ENCODE measurements at places on chromosomes 6 and 20. TPM values are rescaled to one million over a fixed set of nuclear protein-coding genes. Genes with fewer than 3 reads are reported as not detected.

- peak; percentile 83 for DNase-seq
- no peak overlapping the region for H3K27ac ChIP-seq
- H3K36me3 ChIP-seq = no peaks in the 10 kb centered on the region
Measured at GRCh38 chr20:60000271-60001042, 42.2 kb downstream of the CDH26 start.

DNA sequence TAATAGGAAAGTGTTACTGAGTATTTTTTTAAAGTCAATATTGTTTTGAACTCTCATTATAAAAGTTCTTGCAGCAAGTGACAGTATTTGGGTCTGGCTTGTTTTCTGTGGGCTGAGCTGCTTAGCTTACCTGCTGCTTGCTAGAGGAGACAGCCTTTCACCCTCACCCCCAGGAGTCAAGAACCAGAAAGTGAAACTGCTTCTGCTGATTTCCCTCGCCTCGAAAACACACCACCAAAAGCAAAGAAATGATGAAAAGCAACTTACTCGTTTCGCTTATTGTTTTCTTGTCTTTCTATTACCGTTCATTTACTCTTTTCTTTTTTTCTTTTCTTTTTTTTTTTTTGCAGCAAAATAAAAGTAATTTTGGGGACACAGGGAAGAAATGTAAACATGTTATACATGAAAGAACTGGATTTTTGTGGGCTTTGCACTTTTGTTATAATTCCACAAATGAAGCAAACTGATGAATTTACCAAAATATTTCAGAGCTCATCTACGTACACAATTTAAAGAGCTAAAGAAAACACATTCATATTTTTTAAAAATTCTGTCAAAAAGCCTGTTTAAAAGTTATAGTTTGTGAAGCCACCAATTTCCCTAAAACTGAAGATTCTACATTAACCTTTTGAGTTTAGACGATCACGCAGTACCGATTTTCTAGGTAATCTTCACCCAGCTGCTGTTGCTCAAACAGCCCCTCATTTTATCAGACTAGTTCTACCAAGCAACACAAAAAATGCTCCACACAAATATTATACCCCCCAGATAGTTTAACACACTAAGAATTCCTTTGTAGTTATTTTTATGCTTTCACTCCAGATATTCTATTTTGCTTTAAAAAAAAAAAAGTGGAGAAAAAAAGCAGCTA is 1.7 kb downstream of the SCML4 start:
- no peaks in the 10 kb centered on the region for H3K27me3 ChIP-seq
- no peaks in the 10 kb centered on the region for H3K36me3 ChIP-seq
- H3K27ac ChIP-seq = no peak overlapping the region
- no peaks in the 10 kb centered on the region for H3K4me1 ChIP-seq
- H3K4me3 ChIP-seq = no peak overlapping the region

GRCh38 chr6:140193269-140193668 is 818.8 kb upstream of the CITED2 start:
- H3K36me3 ChIP-seq = no peaks in the 10 kb centered on the region
- H3K4me1 ChIP-seq = no peaks in the 10 kb centered on the region
- no peak for DNase-seq
- no peaks in the 10 kb centered on the region for H3K27me3 ChIP-seq
- H3K4me3 ChIP-seq = no peak overlapping the region
- no peak overlapping the region for H3K27ac ChIP-seq

DNA sequence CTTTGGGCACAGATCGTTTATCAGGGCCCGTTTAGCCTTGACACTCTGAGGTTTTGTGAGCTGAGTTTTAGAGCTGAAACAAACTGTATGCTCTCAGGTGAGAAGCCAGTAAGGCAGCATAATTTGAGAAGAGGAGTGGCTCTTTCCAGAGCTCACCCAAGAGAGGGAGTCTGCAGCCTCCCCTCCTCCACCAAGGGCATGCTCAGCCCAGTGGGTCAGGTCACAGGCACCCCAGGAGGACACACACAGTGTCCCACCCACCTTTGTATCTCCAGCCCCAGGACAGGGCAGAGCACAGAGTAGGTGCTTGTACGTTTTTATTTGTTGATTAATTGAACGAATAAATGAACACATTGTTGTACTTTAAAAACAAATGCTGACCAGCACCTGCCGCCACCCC is 3.4 kb downstream of the TSPO2 start:
- H3K4me3 ChIP-seq = no peak overlapping the region
- no peaks in the 10 kb centered on the region for H3K27me3 ChIP-seq
- no peaks in the 10 kb centered on the region for H3K36me3 ChIP-seq
- no peak for DNase-seq

DNA sequence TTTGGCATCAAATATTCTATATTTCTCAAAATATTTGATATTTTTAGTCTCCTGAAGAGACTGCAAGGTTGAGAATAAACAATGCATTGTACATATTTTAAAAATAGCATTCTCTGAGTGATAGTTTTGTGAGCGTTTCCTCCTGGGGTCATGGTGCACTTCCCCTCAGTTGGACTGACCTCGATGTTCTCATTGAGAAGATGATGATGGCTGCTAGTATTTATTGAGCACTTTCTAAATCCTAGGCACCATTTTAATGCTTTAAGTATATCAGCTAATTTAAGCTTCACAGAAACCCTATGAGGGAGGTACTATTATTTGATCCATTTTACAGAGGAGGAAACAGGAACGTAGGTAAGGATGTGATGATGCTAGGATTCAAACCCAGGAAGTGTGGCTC is 18.2 kb downstream of the DSE start:
- H3K4me1 ChIP-seq = no peaks in the 10 kb centered on the region
- H3K36me3 ChIP-seq = no peaks in the 10 kb centered on the region
- H3K27me3 ChIP-seq = no peaks in the 10 kb centered on the region
- no peak for DNase-seq
- no peak overlapping the region for H3K4me3 ChIP-seq

DNA sequence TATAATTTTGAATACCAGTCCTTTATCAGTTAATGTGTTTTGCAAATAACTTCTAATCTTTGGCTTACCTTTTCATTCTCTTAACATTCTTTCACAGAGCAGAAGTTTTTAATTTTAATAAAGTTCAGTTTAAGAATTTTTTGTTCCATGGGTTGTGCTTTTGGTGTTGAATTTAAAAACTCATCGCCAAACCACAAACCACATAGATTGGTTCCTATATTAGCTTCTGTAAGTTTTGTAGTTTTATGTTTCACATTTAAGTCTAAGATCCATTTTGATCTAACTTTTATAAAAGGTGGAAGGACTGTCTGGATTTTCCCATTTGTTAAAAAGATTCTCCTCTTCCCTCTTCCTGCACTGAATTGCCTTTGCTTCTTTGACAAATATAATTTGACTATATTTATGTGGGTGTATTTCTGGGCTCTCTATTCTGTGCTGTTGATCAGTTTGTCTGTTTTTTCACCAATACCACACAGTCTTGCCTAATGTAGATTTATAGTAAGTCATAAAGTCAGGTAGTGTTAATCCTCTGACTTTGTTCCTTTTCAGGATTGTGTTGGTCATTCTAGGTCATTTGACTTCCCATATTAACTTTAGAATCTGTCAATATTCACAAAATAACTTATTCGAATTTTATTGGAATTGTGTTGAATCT is 17.5 kb upstream of the SDCBP2 start:
- no peak overlapping the region for H3K4me3 ChIP-seq
- no peak overlapping the region for H3K27ac ChIP-seq
- no peaks in the 10 kb centered on the region for H3K27me3 ChIP-seq
- no peaks in the 10 kb centered on the region for H3K36me3 ChIP-seq
- H3K4me1 ChIP-seq = no peaks in the 10 kb centered on the region

DNA sequence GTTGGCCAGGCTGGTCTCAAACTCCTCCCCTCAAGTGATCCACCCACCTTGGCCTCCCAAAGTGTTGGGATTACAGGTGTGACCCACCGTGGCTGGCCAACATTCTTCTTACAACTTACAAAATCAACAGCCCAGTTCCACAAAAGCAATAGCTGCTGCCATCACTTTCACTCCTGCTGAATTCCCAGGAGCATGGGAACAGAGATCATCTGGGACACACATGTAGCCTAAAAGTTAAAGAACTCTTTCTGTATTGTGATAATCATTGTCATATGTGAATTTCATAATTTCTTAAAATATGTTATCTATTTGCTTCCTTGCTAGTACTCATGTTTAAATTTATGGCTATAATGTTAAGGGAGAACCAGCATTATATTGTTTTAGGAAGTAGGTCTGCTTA is 51.7 kb downstream of the NCOA6 start:
- no peak for DNase-seq
- H3K36me3 ChIP-seq = peaks cover 2% of the 10 kb centered on the region
- no peaks in the 10 kb centered on the region for H3K27me3 ChIP-seq

DNA sequence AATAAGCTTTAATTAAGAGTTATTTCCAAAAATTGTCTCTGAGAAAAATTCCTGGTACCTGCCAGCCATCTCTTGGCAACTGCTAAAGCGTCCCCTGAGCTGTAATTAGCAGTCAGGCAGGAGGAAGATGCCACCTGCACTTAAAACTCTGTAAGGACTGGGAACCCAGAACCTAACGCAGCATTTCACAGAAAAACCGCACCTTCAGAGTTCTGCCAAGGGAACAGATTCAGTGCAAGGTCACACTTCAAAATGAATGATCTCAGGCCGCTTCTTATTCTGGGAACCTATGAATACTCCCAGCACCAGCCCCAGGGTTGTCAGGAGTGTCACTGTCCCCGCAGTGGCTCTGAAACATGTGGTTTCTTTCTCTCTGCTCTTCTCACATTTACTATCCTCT is 36.7 kb downstream of the INSM1 start:
- DNase-seq = no peak
- H3K27me3 ChIP-seq = no peaks in the 10 kb centered on the region
- no peak overlapping the region for H3K27ac ChIP-seq
- H3K4me3 ChIP-seq = no peak overlapping the region

DNA sequence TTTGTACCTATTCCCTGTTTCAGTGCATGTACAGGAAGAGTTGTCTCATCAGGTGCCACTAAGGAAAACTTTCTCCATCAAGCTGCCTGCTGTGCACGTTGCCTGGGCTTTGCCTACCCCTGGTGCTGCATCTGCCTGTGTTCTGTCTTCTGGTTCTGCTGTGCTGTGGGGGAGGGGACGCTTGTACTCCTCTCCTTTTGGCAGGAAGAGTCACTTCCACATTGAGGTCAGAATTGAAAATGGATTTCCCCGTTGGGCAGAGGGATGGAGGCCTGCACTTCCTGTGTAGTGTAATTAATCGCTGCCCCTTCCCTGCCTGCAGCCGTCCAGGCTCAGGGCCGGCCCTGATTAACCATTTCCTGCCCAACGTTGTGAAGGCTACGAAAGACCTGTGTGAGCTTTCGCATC is 153.3 kb downstream of the SCML4 start:
- DNase-seq = peak; percentile 78
- H3K36me3 ChIP-seq = no peaks in the 10 kb centered on the region

GRCh38 chr20:10649080-10649796 is 24.6 kb downstream of the JAG1 start:
- H3K27ac ChIP-seq = no peak overlapping the region
- H3K4me3 ChIP-seq = no peak overlapping the region
- H3K27me3 ChIP-seq = no peaks in the 10 kb centered on the region
- peaks cover 6% of the 10 kb centered on the region for H3K4me1 ChIP-seq
- peaks cover 12% of the 10 kb centered on the region for H3K36me3 ChIP-seq

DNA sequence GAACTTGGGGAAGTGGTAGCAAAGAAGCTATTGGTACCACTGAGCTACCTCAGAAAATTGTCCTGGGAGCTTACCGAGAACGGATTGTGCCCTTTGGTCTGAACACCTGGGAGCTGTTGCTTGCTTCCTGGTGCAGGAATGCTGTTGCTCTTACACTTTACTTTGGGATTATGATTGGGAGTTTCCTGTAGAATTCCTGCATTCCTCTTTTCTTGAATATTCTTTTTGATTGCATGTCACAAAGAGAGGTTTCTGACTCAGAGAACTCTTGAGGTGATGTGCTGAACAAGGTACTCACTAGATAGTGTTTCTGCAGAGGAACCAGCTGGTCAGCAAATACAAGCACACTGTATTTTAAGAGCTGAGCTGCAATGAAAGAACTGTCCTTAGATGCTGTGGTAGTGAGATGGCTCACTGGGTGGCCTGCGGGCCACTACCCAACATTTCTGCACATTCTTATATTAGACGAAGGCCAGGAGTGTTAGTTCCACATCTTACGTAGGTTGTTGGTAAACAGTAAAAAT is 35.0 kb downstream of the LRRC1 start:
- H3K36me3 ChIP-seq = no peaks in the 10 kb centered on the region
- H3K4me1 ChIP-seq = no peaks in the 10 kb centered on the region
- no peaks in the 10 kb centered on the region for H3K27me3 ChIP-seq
- H3K27ac ChIP-seq = no peak overlapping the region
- H3K4me3 ChIP-seq = no peak overlapping the region

DNA sequence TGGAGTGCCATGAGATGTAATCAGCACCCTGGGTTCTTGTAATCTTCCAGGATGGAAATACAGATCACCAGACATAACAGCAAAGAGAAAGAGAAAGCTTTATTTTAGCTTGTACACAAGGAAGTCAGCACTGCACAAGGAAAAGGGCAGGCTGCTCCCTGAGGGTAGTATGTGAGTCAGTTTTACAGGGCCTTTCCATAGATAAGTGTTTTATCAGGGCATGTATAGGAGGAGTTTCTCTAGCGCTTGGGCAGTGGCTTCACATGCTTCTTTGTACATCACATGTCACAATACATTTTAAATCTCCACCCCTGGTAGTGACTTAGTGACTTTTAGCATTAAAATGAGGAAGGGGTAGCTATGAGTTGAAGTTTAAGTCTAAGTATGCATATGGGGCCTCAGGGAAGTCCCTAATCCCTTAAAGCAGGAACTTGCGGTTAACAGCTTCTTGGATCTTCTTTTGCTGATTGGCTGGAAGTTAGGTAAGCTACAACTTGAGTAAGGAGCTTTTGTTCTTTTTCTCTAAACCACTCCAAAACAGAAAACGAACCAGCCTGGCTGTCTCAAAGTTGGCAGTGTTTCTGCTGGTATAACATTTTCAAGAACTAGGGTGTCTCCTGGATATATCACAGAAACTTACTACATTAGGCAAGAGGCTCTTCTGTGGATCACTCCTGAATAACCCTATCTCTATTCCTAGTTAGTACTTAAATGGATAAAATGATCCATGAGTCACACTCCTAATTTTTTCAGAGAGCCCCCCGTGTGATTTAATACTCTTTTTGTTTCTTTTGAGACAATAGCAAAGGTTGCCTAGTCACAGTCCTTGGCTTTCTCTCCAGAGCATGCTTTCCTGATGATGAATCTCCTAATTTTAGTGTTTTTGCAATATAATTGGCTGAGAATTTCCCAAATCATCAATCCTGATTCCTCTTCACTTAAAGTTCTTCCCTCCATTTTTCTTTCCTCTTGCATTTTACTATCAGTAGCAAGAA is 60.2 kb downstream of the MRAP2 start:
- no peaks in the 10 kb centered on the region for H3K27me3 ChIP-seq
- no peak overlapping the region for H3K27ac ChIP-seq

- DNase-seq = no peak
- H3K4me3 ChIP-seq = no peak overlapping the region
- H3K36me3 ChIP-seq = no peaks in the 10 kb centered on the region
- H3K27me3 ChIP-seq = no peaks in the 10 kb centered on the region
Measured at GRCh38 chr6:4812068-4812467, 35.9 kb downstream of the CDYL start.

KIF3B gene
- 31.6 TPM for polyA plus RNA-seq

RGS17 gene
- not detected for polyA plus RNA-seq

SLC22A2 gene
- polyA plus RNA-seq = 73.7 TPM

TRAPPC3L gene
- not detected for polyA plus RNA-seq

TNNC2 gene
- 1.9 TPM for polyA plus RNA-seq
